Spinal cord (tissue), 10 donors: ENCODE measurements at places on chromosomes 16 and 17.
A peak's percentile ranks its signal among the peaks of the same experiment; 100 is the strongest.

DNA sequence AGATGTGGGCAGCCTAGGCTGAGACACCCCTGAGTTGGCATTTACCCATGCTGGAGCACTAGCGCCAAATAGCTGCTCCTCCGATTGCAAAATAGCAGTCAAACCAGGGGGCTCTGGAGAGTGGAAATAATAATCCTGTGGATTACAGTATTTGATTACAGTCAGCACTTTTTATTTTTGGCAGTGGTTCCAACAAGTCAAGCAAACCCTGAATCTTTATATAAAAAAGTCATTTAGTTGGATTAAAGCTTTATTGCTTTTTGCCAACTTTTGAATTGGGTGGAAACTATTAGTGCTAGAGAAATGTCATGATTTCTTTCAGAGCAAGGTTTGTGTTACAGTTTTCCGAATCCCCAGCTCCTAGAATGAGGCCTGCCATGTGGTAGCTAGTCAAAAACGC lies 99.3 kb upstream of the FAM20A start:
- peak; percentile 17 for DNase-seq

GRCh38 chr16:10782628-10783027 lies 36.0 kb downstream of the TVP23A start:
- no peak for DNase-seq

DNA sequence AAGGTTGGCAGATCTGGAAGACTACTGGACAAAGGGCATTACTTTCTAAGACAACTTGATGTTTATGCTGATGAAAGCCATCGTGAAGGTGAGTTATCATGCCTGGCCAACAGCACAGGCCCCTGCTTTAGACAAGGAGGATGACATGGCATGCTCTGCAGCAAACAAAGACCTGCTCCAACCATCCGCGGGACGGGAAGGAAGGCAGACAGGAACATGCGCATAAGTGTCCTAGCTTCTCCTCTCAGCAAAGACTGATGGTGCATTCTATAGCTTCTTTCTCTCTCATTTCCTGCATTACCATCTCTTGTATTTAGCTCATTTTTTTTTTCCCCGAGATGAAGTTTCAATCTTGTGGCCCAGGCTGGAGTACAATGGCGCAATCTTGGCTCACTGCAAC lies 5.4 kb downstream of the NPLOC4 start:
- no peak for DNase-seq

GRCh38 chr17:72176951-72177660 lies 56.3 kb downstream of the SOX9 start:
- DNase-seq = no peak

DNA sequence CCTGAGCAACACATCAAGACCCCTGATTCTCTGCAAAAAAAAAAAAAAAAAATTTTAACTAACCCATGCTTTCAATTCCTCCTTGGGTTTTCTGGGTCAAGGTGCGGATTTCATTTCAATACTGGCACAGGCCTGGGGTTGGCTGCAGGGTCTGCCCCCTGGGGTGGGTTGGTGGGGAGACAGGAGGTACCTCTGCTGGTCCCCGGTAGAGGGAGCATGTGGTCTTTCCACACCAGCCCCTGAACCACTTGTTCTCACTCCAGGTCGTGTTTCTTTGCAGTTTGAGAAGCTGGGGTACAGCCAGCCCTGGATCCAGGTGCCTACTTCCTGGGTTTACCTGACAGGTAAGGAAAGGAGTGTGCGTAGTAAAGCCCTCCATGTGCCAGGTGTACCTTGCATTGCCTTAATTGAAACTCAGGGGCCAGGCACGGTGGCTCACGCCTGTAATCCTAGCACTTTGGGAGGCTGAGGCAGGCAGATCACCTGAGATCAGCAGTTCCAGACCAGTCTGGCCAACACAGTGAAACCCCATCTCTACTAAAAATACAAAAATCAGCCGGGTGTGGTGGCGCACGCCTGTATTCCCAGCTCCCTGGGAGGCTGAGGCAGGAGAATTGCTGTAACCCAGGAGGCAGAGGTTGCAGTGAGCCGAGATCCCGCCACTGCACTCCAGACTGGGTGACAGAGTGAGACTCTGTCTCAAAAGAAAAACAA lies 21.8 kb downstream of the SDR42E2 start:
- no peak for DNase-seq

GRCh38 chr16:81394966-81395655 lies 49.5 kb upstream of the CMIP start:
- no peak for DNase-seq

DNA sequence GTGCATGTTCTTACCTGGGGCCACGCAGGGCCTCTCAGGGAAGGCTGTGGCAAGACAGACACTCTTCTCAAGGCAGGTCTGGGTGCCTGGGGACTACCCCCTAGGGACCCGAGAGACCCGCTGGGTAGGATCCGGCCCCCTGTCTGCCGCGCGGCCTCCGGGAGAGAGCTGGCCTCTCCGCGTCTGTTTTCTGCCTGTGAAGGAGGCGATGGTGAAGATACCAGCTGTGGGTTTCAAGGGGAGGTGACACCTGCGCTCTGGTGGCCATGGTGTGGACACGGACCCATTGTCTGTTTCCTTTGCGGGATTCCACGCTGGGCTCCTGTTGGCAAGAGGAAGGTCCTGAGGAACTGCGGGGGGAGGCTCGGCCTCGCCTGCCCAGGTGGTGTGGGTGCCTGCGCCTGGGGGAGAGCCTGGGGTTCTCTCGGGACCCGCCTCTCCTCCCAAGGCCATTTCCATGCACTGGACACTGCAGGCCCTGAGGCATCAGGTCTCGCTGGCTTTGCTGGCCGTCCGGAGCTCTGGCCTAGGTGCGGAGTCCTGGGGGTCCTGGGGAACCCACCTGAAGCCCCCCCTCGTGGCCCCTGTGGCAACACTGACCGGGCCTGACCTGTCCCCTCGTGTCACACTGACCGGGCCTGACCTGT lies 12.2 kb upstream of the METRNL start:
- DNase-seq = no peak

DNA sequence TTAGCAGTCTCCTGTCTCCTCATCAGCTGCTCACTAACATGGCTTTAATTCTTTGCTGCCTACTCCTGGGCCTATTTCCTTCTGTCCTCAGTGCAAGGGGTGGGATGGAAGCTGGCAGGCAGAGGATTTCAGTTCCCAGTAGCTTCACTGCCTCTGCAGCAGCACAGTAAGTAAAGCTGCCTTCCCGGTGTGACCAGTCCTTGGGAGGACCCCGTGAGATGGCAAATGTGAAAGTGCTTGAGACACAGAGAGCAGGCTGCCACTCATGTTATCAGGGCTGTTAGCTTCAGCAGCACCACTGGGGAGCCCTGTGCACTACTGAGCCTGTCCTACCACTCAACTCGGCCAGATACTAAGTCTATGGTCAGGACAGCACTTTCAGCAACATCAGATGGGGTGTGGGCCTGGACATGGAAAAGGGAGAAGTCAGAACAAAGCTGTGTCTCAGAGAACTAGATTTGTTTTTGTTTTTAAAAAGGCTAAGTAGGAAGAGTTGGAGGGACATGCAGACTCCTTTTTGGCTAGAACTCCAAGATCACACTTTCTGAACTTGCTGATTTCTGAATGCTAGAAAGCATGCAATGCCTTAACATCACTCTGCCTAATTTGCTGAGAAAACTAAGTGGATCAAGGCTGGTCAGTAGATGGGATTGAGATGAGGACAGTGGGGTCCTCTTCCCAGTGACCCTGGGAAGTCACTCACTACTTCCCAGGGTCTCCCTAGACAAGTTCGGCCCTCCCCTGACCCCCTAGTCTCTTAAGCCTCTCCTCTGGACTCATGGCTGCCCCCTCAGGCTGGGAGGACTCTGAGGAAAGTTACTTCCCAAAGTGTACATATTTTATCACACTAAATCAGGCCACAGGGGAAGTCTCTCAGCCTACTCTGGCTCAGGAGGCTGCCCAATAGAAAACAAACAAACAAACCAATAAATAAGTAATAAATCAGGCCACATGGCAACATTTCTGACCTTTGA lies 1.1 kb downstream of the ACSF2 start:
- no peak for DNase-seq

GRCh38 chr17:75684924-75685323 lies 17.8 kb downstream of the SAP30BP start:
- DNase-seq = no peak

- no peak for DNase-seq
These were observed 44.6 kb downstream of the CMTM4 start for GRCh38 chr16:66651965-66652364.

- no peak for DNase-seq
These were observed 98.9 kb downstream of the PRKCB start for GRCh38 chr16:23934610-23935236.

GRCh38 chr16:63745456-63745855 lies 1376.4 kb downstream of the CDH11 start:
- no peak for DNase-seq

GRCh38 chr17:81400996-81401722 lies 5.9 kb downstream of the BAHCC1 start:
- no peak for DNase-seq

- peak; percentile 31 for DNase-seq
These were observed 14.3 kb downstream of the FBXO31 start for GRCh38 chr16:87369117-87369765.

DNA sequence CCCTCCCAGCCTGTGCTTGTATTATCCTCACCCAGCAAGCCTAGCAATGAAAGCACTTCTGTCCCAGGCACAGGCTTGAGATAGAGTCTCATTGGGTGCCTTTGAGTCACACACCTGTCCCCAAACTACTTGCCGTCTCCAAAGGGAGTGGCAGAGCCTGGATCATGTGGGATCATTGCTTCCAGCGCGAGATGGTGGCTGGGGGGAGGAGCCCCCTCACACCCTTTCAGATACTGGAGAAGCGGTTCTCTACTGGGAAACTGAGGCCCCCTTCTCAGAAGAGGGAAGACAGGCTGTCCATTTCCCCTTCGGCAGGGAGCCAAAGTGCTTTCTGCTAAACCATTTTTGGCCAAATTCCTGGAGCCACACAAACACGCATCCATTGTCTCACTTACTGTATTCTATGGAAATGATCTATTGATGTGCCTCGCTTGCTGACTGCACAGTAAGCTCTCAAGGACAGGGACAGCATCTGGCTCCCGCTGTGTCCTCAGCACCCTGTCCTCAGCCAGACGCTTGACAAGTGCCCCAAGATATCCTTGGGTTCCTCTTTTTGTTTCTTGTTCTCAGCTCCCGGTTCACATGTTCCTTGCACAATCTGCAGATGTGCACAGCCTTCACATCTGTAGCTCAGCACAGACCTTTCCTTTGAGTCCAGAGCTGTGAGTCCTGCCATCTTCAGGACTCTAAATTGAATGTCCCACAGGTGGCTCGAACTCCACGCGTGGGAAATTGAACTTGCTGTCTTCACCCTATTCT lies 26.0 kb upstream of the DLX3 start:
- DNase-seq = no peak

- no peak for DNase-seq
These were observed 51.4 kb downstream of the USP10 start for GRCh38 chr16:84751241-84751640.

- no peak for DNase-seq
These were observed 6.9 kb downstream of the IFT20 start for GRCh38 chr17:28328325-28328724.

- no peak for DNase-seq
These were observed at the start of gene RAP1GAP2 for GRCh38 chr17:2796164-2797125. TSS of gene RAP1GAP2 (plus strand) at chr17:2796438. CDS start at chr17:2796528, 90 bp downstream.

DNA sequence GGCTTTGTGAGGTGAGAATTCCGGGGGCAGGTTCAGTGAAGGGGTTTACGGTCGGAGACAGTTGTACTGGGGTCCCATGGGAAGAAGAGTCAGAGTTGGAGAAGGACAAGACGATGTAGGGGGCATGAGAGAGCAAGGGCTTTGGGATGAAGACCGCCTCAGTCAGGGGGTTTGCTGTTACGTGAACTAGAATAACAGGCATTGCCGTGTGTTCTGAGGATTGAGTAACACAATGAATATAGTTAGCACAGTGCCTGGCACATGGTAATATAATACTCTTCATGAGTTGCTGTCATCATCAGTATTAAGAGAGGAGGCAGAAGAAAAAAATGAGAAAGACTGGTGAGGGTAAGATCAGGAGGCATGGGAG lies 577 bp downstream of the ZNF646 start:
- no peak for DNase-seq

- DNase-seq = peak; percentile 6
These were observed 35.7 kb downstream of the ATF7IP2 start for GRCh38 chr16:10421596-10421995.

GRCh38 chr17:34351096-34351495 lies 5.2 kb upstream of the CCL13 start:
- DNase-seq = no peak

DNA sequence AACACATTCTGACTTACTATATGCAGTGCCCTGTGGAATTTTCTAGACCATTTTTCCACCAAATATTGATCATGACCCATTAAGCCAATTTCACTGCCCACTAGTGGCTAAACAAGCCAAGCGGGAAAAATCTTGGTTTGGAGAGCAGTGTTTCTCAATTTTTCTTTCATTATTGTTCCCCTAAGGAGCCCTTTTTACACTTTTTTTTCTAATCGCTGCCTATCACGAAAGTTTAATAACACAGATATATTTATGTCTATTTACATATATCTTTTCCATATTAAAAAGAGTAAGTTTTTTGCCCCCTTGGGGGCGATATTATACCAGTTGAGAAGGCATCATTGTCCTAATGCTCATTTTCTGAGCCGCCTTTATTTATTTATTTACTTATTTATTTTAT lies 10.8 kb upstream of the TLCD3B start:
- no peak for DNase-seq

DNA sequence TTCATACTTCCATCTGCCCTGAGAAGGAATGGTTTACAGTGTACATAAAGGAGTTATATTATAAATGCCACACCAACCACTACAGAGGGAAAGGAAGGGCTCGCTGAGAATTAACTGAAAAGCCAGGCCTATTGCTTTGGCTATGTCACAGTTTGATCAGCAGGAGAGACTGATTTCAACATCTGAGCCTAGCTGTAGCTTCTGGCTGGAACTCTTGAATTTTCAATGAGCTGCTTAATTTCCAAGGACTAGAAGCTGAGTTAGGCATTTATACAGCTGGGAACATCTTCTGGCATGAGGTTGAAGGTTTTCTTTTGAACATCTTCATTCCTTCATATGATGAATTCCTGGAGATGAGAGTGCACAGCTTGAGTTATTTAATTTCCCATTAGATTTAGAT lies 47.6 kb upstream of the GNAO1 start:
- no peak for DNase-seq

DNA sequence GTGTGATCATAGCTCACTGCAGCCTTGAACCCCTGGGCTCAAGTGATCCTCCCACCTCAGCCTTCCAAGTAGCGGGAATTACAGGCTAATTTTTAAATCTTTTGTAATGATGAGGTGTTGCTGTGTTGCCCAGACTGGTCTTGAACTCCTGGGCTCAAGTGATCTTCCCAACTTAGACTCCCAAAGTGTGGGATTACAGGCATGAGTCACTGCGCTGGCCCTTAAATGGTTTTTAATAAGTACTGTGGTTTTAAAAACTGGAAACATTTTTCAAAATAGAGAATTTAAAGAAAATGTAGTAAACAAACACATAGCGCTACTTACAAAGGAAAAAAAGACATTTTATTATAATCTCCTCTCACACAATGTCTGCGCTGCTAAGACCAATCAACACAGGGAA lies 32.2 kb downstream of the MARCHF10 start:
- DNase-seq = no peak

GRCh38 chr17:75176625-75177024 lies 6.1 kb downstream of the SUMO2 start:
- DNase-seq = no peak

- DNase-seq = no peak
These were observed 28.9 kb downstream of the SLC7A5 start for GRCh38 chr16:87840271-87840978.

- no peak for DNase-seq
These were observed 2.5 kb downstream of the PRAC2 start for GRCh38 chr17:48725288-48726064.
